EL (cell line): ENCODE measurements at places on chromosomes 1 and 21.

- DNase-seq = peak; percentile 87
These were observed 38.3 kb upstream of the BCL10 start for GRCh38 chr1:85314726-85315125.

GRCh38 chr1:40039757-40040510 lies 595 bp upstream of the CAP1 start:
- peak; percentile 94 for DNase-seq

GRCh38 chr1:21216835-21217811 lies 40.4 kb upstream of the EIF4G3 start:
- peak; percentile 42 for DNase-seq

GRCh38 chr1:248593226-248593625 lies 4.3 kb downstream of the OR2T10 start:
- no peak for DNase-seq

GRCh38 chr1:202084791-202085681 lies 37.7 kb upstream of the GPR37L1 start:
- DNase-seq = no peak

DNA sequence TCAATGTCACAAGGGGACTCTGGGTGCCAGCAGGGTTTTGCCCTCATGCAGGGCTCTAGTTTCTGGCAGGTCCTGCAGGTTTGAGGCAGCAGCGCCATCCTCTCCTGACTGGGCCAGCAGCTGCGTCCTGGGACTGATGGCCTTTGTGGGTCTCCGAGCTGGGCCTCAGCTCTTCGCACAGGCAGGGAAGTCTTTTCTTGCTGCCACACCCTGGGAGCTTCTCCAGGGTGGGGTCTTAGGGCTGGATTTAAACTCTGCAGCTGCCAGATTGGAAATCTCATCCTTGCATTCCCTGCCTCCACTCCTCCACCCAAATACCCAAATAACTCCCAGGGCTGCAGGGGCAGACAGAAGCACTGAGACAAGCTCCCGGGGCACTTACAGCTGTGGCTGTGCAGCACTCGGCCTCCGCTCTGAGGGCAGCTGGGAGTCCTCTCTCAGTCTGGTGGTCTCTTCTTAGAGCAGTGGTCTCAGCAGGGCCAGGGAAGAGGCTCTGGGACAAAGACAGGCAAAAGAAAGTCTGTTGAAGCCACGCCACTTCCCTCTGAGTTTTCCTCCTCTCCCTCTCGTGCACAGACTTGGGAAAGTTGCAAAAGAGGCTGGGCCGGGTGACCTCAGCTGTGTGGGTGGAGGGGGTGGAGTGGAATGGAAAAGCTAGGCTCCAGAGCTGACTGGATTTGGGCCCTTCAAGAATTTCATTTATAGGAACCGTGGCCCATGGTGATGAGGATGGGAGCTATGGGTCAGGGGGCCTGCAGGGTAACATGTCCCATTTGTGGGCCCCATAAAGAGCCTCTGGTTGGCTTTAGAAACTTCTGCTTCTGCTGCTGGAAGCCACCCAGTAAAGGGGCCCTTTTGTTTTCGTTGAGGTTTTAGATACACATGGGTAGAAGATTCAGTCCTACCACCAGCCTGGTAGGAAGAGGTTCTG lies at the start of gene RAB7B:
TSS of gene RAB7B (minus strand) at position 525 of the 931 bp plus-strand sequence. CDS start 9,260 bp downstream, outside the sequence.
- peak; percentile 75 for DNase-seq

DNA sequence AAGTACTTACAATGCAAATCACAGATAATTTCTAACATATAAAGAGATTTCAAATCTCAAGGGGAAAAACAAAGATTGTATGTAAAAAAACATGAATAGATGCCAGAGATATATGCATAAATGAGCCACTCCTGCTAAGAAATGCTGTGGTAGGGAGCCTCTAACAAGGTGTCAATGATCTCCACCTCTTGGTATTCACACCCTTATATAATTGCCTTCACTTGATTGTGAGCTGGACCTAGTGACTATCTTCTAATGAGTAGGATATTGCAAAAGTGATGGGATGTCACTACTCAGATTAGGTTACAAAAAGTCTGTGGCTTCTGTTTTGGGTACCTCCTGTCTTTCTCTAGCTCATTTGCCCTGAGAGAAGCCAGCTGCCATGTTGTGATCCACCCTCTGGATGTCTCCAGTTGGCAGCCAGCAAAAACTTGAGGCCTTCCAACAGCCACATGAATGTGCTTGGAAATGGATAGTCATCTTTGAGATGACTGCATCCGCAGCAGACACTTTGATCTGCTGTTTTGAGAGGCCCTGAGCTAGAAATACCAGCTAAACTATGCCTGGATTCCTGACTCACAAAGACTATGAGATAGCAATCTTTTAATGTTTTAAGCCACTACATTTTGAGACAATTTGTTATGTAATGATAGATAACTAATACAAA lies 196.1 kb upstream of the FGGY start:
- peak; percentile 62 for DNase-seq

DNA sequence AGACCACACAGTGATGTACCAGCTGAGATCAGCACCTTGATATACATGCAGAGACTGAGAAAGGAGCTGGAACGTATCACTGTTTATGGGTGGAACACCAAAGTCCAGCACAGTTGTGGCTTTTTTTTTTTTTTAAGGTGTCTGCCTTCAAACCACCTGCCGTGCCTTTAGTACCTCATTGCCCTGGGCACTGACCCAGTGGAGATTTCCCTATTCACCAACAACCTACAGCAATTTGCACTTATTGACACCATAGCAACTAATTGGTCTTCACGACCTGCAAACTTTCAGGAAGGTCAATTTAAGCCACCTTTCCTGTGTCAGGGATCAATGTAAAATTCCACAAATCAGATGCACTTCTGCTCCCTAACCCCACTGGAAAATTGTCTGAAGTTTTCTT lies 181.6 kb upstream of the ADGRL2 start:
- no peak for DNase-seq

DNA sequence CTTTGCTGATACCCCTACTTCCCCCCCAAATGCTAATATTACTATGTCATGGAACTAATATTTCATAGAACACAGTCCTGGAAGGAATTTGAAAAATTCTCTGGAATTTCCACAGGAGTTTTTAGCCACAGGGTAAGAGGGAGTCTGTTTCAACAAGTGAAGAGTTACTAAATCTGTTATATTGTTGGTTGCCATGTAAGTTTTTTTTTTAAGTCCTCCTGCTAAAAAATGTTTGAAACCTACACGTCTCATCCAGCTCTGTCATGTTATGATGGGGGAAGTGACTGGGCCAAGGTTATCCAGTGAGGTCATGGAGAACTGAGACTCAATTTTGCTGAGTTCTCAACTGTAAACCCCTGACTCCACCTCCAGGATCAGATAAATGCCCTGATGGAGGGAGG lies 60.8 kb upstream of the USP24 start:
- peak; percentile 57 for DNase-seq

DNA sequence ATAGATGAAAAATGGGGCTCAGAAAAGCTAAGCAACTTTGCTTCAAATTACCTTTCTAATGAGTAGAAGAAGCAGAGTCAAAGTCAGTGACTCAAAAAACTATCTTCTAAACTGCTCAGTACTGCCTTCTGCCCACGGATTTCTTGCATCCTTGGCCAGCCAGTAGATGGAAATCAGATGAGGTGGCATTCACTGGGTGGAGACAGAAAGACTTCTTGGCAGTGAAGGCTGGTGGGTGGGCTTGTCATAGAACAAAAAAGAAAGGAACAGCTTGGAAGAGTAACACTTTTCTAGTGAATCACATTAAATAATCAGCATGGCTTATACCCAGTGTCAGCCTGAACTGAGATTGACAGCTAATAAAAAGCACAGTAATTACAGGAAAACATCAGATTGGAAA lies 170.7 kb downstream of the ST6GALNAC5 start:
- no peak for DNase-seq

- peak; percentile 58 for DNase-seq
These were observed 24.8 kb upstream of the OR2B11 start for GRCh38 chr1:247482747-247483146.

DNA sequence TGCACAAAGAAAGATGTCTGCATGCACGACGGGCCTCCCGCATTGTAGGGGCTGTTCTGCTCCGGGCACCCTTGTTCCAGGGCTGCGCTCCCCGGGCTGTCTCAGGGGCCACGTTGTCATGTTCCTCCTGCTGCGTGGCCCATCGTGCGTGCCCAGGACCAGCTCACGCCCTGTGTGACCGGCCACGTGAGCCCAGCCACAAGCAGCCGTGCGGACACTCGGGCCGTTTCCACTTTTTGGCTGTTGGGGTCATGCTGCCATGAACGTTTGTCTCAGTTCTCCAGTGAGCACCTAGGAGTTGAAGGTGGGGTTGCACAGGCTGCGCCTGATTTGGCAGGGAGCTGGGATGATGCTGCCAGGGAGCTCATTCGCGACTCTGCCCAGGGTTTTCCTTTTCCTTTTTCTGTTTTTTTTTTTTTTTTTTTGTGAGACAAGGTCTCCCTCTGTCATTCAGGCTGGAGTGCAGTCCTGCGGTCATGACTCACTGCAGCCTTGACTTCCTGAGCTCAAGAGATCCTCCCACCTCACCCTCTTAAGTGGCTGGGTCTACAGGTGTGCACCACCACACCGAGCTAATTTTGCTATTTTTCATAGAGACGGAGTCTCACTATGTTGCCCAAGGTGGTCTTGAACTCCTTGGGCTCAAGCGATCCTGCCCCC lies 17.4 kb downstream of the PDXK start:
- no peak for DNase-seq

GRCh38 chr1:196074182-196074581 lies 534.1 kb downstream of the KCNT2 start:
- no peak for DNase-seq

- DNase-seq = no peak
These were observed 17.4 kb upstream of the KCNAB2 start for GRCh38 chr1:6028042-6028850.

- no peak for DNase-seq
These were observed 497.1 kb downstream of the PTPRC start for GRCh38 chr1:199135901-199136300.

GRCh38 chr21:45983649-45983965 lies 2.0 kb downstream of the COL6A1 start:
- no peak for DNase-seq

GRCh38 chr1:216387782-216388181 lies 35.5 kb downstream of the USH2A start:
- no peak for DNase-seq

DNA sequence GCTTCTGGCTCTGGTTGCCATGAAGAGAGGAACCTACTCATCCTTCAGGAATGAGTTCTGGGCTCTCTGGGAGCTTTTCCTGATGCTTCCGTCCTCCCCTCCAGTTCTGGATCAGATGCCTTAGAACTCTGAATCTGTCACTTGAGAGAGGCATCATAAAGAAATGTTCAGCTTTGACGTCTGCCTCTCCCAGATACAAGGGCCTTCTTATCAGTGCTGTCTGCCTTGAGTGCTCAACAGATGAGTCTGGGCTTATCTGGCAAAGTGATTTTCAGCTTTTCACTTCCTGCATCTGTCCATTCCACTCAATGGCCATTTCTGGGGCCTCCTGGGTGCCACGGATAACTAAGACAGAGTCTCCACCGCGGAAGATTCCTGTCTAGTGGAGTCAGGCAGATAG lies 12.3 kb upstream of the OTUD3 start:
- DNase-seq = peak; percentile 65

DNA sequence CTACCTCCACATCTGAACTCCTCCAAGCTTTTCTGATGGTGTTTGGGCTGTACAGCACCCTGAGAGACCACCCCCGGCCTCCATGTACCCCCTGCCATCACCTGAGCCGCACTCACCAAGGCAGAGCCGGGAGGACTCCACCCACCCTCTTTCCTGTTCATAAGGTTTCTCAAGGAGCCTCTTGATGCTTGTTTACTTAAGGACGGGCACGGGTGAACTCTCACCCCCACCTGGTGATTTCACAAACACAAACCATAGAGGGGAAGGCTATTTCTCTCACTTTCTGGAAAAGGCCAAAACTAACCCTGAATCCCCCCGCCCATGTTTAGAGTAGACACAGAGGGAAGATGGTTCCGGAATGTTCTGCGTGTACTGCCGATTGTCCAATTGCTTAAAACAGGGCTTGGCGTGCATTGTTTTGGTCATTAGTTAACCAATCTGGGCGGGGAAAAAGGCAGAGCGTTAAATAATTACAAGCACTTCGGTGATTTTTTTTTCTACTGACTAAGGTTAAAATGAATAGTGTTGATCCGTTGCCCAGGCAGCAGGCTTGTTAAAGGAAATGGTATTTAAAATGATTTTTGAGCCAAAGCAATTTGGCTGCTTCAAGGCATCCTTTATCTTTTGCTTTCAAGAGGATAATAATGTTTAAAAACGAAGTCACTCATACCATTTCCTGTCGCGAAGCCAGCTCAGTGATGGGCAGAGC lies 279.8 kb upstream of the VAMP3 start:
- no peak for DNase-seq

GRCh38 chr1:64514197-64514765 lies 44.4 kb downstream of the CACHD1 start:
- peak; percentile 86 for DNase-seq

DNA sequence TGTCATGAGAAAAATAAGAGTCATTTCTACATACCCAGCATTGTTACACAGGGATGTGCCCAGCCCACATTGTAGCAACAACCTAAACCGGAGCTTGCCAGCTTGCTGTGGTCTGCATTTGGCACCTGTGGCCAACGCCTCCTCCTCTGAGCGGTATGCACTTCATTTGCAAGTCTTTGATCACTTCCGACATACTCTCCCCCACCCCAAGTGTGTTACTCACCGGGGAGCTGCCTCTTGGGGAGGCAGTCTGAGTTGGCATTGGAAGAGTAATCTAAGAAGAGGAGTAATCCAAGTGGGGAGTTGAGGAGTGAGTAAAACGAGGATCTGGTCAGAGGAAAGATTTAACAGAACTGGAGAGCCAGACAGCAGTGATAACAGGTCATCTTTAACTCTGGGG lies 3.8 kb downstream of the BCL9 start:
- peak; percentile 35 for DNase-seq

- DNase-seq = peak; percentile 74
These were observed 787 bp downstream of the JAK1 start for GRCh38 chr1:64965366-64966157.

GRCh38 chr1:100265931-100266740 lies at the start of gene RTCA:
TSS of gene RTCA (plus strand) at chr1:100266216. CDS start at chr1:100266376, 160 bp downstream.
- peak; percentile 96 for DNase-seq

DNA sequence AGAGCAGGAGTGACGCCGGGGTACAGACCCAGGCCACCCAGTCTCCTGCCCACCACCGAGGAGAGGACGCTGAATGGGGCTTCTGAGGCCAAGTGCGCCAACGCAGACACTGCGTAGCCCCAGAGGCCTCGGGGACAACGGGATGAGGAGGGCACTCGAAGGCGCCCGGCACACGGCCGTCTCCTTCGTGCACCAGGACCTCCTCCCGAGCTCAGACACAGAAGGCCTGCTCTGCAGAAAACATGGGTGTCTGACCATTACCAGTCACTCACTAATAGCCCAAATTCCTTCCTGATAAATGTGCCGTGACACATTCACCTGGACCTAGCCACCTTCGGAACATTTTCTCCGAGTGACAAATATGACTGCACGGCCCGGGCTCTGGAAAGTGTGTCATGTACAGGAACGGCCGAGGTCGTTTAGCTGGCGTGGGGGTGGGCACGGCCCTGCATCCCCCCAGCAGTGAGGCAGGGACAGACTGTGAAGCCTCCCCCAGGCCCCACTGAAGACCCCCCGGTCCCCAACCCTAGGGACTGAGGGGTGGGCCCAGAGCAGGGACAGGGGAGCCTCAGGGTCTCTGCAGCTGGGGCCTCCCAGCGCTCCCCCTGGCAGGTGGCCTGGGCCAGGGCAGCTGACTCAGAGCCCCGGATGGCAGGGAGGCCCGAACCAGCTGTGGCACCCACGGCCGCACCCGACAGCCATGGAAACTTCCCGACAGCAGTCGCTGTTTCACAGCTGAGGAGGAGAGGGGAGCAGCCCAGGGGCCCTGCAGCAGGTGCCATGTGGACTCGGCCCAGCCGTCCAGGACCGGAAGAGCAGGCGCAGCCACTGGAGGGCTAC lies 16.7 kb upstream of the COL6A2 start:
- peak; percentile 39 for DNase-seq
